HuH-7 (cell line): ENCODE measurements at places on chromosomes 4 and X.
A peak's percentile ranks its signal among the peaks of the same experiment; 100 is the strongest.

DNA sequence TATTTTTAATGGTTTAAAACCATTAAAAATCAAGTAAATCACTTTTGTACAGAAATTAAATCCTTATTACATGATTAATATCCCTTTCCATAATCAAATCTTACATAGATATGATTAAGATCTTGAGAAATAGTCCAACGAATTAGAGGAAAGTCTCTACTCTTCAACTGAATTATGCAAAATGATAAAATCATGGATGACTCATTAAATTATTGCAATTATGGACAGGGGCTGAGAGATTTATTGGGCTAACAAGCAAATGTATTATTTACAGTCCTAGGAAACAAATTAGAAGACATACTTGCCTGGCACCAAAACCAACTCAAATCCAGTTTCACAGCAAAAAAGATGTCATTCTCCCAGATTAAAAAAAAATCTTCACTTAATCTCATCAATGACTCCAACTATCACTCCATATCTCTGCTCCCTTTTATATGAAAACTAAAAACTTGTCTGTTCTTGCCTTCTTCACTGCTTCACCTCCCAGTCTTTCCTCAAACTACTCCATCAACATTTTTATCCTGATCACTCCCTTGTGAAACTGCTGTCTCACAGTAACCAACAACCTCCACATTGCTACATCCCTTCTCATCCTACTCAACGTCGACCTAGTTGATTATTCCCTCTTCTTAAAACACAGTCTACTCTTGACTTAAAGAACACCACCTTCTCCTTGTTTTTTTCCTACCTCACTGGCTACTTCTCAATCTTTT lies 18.4 kb upstream of the DDX60 start:
- DNase-seq = no peak

GRCh38 chrX:63258144-63258543 lies 93.0 kb downstream of the SPIN4 start:
- no peak for DNase-seq

- DNase-seq = no peak
Measured at GRCh38 chr4:94036964-94037363, 170.7 kb upstream of the SMARCAD1 start.

DNA sequence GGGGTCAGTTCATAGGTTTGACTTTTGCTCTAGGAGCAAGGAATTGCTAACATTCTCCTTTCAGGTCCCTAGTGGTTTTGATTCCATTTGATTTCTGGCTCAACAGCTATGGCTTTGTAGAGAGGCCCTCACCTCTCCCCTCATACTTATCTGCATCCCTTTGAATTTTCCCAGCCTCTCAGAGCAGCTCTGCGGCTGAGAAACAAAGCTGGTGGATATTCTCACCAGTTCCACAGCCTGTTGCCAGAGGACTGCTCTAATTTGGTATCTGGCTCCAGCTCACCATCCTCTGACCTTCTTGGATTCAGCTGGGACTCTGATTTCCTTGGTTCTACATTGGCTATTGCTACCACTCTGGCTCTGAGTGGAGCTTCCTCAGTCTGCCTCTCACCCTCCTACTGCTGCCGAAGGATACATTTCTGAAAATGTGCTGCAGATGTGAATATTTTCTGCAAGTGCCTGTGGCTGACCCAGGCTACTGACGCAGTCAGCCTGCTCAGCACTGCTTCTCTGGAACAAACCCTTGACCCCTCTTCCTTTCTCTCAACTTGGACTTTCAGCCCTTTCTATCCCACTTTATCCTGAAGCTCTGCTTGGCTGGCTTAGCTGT lies 110.9 kb upstream of the ENPEP start:
- DNase-seq = no peak

DNA sequence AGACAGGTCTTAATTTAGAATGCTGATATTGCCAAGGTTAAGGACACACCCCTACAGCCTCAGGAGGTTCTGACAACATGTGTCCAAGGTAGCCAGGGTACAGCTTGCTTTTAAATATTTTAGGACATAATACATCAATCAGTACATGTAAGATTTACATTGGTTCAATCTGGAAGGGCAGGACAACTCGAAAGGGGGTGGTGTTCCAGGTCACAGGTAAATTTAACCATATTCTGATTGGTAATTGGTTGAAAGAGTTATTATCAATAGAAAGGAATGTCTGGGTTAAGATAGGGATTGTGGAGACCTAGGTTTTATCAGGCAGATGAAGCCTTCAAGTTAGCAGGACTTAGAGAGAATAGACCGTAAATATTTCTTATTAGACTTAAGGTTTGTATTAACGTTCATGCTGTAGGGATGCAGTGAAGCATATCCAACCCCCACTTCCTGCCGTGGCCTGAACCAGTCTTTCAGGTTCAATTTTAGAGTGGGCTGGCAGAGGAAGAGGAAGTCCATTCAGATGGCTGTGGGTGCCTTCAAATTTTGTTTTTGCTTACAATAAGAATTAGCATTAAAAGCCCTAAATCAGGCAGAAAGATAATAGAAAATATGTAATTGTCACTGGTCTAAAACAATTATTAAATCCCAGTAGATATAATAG lies 136.5 kb upstream of the GALNTL6 start:
- DNase-seq = no peak

- DNase-seq = no peak
Measured at GRCh38 chrX:46407753-46408130, 137.5 kb downstream of the ZNF674 start.

DNA sequence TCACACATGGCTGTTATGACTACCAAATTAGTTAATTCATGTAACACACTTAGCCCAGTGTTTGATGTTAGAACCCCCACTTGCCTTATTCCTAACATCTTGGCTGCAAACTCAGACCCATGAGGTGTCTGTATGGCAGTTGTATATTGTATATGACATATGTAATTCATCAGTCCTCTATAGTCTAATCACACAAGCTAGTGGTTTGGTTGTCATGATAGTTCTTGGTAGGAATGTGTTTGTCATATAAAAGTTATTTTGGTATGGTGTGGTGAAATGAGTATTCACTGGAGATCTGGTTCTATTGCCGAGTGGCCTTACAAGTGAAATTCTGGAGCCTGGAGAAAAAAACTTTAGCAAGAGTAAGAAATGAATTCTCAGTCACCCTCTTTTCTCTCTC lies 149.2 kb downstream of the AWAT2 start:
- DNase-seq = no peak

DNA sequence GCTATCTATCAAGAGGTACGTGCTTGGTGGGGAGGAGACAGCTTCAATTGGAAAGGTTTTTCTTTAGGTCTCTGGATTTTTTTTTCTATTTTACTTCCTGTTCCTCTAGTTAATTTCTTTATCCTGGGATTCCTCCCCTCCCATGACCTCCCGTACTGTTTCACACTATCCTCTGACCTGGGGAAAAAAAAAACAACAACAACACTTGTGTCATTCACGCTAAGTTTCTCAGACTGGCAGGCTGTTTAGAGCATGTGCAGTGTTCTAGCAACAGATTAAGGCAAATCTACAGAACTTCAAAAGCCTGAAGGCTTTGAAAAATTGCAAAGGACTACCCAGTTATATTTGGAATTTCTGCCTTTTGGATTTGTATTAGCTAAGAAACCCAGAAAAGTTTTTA lies 358.4 kb downstream of the ARHGAP24 start:
- DNase-seq = no peak

DNA sequence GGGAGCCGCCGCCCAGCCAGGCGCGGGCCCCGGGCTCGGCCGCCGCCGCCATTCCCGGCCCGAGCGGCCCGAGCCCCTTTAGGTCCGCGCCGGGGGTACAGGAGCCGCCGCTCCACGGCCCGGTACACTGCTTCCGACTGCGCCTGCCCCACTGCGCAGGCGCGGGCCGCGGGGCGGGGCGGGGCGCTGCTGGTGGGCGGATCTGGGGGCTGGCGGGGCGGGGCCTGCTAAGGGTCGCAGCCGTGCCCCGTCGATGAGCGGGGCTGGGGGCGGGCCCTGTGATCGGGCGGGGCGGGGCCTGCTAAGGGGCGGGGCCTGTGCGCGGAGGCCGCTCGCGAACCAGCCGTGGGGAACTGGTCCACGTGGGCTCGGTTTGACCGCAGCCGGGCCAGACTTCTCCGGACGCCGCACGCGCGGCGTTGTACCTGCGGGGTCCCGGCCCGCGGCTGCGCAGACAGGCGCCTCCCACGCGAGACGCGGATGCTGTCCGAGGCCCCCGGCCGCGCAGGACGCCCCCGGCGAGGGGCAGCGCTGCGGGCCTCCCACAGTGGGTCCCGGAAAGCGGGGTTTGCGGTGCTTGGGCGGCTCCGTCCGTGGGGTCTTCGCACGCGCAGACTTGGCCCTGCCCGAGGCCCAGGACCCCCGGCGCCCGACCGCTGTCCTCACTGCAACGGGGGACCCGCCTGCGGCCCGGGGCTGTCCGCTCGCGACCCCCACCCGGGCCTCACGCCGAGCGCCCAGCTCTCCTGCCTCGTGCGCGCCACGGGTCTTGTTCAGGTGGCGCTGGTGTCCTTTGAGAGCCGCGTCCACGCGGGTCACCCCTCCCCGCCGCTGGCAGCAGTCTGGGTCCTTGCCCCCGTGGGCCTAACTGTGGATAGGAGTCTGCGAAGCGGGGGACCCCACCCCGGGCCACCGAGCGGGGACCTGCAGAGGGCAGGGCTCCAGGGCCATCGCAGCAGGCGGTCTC lies at the start of gene DGKQ:
DGKQ (minus strand) TSS at position 139 of the 967 bp plus-strand sequence; CDS start at position 52, 87 bp downstream.
- DNase-seq = peak; percentile 94

GRCh38 chrX:43973249-43974099 lies at the start of gene NDP:
Gene NDP (minus strand): TSS chrX:43973390. CDS start chrX:43958645, 14,745 bp downstream.
- no peak for DNase-seq

GRCh38 chrX:46330513-46330912 lies 214.7 kb downstream of the ZNF674 start:
- DNase-seq = no peak

DNA sequence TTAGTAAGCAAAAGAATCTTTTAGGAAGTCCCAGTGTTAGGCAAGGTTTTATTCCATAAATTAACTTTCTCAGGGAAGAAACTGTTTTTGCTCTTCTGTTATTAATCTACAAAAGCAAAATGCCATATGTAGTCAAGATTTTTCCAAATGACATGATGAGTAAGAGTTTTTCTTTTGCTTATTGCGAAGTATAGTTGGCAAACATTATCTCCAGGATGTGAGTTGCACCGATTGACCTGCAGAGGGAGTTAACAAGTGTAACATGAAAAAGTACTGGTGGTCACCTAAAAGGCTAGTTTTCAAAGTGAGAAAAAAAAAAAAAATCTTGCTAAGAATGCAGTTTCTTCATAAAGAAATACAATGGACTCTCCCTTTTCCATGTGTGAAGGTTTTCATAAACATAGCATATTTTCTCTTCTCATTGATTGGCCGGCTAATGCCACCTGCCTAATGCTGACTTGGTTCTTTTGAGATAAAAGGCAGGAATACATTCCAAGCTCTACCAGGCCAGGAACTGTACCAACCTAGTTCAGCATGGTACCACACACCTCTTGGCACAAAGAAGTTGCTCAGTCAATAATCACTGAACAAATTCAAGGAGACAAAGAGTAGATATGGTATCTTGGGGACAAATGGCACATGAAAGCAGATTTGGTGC lies 100.2 kb downstream of the LNX1 start:
- DNase-seq = peak; percentile 37

GRCh38 chrX:74090049-74090448 lies 213.9 kb upstream of the ZCCHC13 start:
- no peak for DNase-seq

DNA sequence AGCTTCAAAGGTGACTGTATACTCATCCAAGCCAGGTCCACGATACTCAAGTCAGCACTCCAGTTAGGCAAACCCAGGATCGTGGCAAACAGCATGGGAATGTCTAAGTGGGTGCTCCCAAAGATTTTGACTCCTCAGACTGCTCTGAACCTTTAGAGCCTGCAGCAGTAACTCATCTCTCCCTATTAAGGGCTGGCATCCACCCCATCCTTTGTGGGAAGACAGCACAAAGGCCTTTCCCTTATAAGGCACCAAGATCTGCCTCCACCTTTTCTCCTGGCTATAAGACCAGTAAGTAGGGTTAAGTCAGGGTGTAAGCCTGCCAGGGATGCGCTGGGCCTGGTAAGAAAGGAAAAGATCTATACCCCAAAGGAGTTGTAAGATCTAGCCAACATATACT lies 23.6 kb upstream of the SLC25A43 start:
- no peak for DNase-seq

DNA sequence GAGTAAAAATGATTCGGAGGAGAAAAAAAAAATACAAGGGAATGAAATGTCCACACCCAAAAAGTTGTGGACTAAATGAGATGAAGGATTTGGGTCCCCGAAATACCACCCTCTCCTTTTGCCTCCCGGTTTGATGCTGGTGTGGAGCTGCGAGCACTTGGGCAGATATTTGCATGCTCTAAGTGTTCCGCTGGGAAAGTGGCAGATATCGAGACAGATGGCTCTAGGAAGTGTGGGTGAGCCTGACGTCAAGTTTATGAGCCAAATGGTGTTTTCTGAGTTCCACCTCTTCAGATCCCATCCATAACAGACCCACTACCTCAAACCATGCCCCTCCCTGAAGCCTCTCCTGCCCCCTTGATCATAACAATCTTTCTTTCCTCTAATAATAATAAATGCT lies 228.6 kb downstream of the QDPR start:
- no peak for DNase-seq

- no peak for DNase-seq
Measured at GRCh38 chr4:149845743-149846142, 30.1 kb upstream of the IQCM start.

DNA sequence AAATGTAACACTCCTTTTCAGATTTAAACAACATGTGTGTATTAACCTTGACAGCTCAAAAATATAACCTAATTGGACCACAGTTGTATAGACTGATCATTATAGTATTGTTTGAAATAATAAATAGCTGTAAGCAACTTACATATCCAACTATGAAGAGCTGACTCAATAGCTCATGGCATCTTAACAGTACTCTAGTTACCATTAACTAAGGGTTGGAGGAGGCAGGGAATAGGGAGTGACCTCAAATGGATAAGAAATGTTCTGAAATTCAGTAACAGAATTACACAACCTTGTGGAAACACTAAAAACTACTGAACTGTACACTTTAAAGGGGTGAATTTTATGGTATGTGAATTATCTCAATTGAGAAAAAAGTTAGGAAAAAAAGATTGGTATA lies 136.5 kb upstream of the CPEB2 start:
- no peak for DNase-seq

- no peak for DNase-seq
Measured at GRCh38 chr4:159071969-159072765, 30.7 kb upstream of the RAPGEF2 start.

- no peak for DNase-seq
Measured at GRCh38 chr4:29213020-29213419, 1507.1 kb upstream of the PCDH7 start.

GRCh38 chrX:34521563-34521962 lies 135.5 kb downstream of the TMEM47 start:
- DNase-seq = peak; percentile 0

DNA sequence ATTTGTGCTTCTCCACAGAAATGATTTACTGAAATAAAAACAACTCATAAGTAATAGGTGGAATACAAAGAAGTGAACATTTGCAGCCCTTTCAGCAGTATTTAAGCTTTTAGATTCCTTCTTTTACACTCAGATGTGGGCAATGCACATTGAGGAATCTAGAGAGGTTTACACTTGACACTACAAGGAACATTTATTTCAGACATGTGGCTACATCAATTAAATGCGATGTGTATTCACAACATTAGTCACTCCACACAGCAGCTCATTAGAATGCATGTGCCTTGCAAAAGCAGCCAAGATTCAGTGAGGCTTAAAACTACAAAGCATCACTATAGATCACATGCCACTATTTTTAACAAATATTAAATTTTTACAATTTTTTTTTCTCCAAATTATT lies 480.7 kb downstream of the INPP4B start:
- DNase-seq = no peak
